ENCODE measurements at places on chromosomes 1 and 21. TPM values are rescaled to one million over a fixed set of nuclear protein-coding genes. Genes with fewer than 3 reads are reported as not detected.
A peak's percentile ranks its signal among the peaks of the same experiment; 100 is the strongest.

- H3K36me3 ChIP-seq = no peaks in the 10 kb centered on the region
- DNase-seq = no peak
- no peak overlapping the region for H3K4me3 ChIP-seq
Observed at GRCh38 chr1:8032366-8032910, 6.3 kb upstream of the ERRFI1 start.

- H3K4me1 ChIP-seq = peaks cover 10% of the 10 kb centered on the region
- H3K27me3 ChIP-seq = no peaks in the 10 kb centered on the region
- no peak overlapping the region for H3K27ac ChIP-seq
- peaks cover 8% of the 10 kb centered on the region for H3K36me3 ChIP-seq
Observed at GRCh38 chr1:155424091-155424490, 103.4 kb downstream of the RUSC1 start.

- no peak for DNase-seq
- no peak overlapping the region for H3K27ac ChIP-seq
- H3K4me1 ChIP-seq = no peaks in the 10 kb centered on the region
- H3K27me3 ChIP-seq = no peaks in the 10 kb centered on the region
- no peaks in the 10 kb centered on the region for H3K36me3 ChIP-seq
Observed at GRCh38 chr1:4684864-4685522, 30.6 kb downstream of the AJAP1 start.

GRCh38 chr1:100834777-100835660 is 59.6 kb downstream of the EXTL2 start:
- no peaks in the 10 kb centered on the region for H3K36me3 ChIP-seq
- no peaks in the 10 kb centered on the region for H3K4me1 ChIP-seq
- H3K27ac ChIP-seq = no peak overlapping the region
- H3K27me3 ChIP-seq = no peaks in the 10 kb centered on the region
- peak; percentile 8 for DNase-seq

DNA sequence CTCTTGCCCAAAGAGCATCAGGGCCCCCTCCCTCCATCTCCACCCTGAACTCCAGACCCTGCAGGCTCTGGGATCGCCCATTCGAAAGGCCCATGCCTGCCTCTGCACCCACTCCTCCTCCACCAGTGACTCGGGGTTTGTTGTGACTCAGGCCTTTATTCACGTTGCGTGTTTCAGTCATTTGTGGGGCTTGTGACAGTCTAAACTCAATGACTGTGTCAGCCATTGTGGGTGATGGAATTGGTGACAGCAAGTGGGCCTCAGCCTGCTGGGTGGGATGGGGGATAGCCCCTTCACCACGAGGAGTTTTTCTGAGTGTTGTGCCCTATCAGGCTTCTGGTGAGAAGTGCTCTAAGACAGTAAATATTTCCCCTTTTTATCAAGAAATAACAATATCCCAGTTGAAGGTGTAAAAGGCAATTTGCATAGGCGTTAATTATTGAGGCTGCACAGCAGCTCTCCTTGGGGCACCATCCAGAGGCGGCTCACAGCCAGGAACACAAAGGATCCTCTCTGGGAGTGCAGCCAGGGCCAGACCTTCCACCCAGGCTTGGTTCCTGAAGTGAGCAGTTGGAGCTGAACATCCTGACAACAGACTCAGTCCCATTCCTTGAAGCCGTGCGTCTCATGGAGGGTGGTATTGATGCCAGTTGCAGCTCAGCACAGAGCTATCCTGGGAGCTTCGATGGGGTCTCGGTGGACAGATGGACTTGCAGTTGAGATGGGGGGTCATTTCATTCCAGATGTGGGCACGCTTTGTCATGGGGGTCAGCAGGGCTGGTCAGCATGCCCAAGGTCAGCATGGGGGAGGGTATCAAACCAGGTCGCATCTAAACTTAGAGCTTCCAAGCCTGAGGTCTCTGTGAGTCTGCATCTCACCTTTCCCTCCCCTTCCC is 135.6 kb upstream of the CACNA1E start:
- H3K27me3 ChIP-seq = no peaks in the 10 kb centered on the region
- H3K4me1 ChIP-seq = peaks cover 9% of the 10 kb centered on the region
- no peak for DNase-seq
- no peak overlapping the region for H3K4me3 ChIP-seq
- no peak overlapping the region for H3K27ac ChIP-seq
- H3K36me3 ChIP-seq = no peaks in the 10 kb centered on the region

GRCh38 chr1:24720152-24720551 is 25.1 kb upstream of the CLIC4 start:
- H3K27ac ChIP-seq = no peak overlapping the region
- H3K27me3 ChIP-seq = no peaks in the 10 kb centered on the region
- H3K36me3 ChIP-seq = no peaks in the 10 kb centered on the region
- peaks cover 10% of the 10 kb centered on the region for H3K4me1 ChIP-seq
- H3K4me3 ChIP-seq = no peak overlapping the region

DNA sequence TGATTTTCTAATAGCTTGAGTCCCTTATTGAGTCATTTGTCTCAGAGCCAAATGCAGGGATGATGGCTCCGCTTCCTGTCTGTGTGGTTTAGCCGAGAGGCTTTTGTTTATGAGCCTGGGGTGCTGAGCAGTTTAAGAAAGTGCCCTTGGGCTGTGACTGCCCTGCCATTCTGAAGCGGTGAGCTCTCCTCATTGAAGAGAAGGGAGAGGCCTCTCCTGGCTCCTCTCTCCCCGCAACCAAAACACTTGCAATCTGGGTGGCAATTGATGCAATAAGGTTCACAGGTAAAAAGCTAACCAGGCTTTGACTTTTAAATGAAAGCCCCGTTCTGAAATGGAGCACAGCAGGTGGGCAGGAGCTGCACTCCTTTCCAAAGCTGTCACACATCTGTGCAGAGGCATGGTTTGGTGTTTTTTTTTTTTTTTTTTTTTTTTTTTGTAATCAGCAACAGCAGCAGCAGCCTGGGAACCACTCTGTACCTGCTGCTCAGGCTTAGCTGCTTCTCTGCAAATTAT is 403.7 kb downstream of the SIPA1L2 start:
- peak; percentile 58 for DNase-seq

GRCh38 chr1:162094723-162095122 is 25.2 kb downstream of the NOS1AP start:
- no peak overlapping the region for H3K27ac ChIP-seq
- no peak overlapping the region for H3K4me3 ChIP-seq
- H3K36me3 ChIP-seq = no peaks in the 10 kb centered on the region
- no peaks in the 10 kb centered on the region for H3K4me1 ChIP-seq
- DNase-seq = no peak

GRCh38 chr21:35448876-35449599 is 399.9 kb upstream of the RUNX1 start:
- no peak overlapping the region for H3K27ac ChIP-seq
- no peaks in the 10 kb centered on the region for H3K4me1 ChIP-seq
- H3K27me3 ChIP-seq = peaks cover under 1% of the 10 kb centered on the region
- H3K4me3 ChIP-seq = no peak overlapping the region
- H3K36me3 ChIP-seq = no peaks in the 10 kb centered on the region

- no peaks in the 10 kb centered on the region for H3K4me1 ChIP-seq
- H3K27me3 ChIP-seq = peaks cover 10% of the 10 kb centered on the region
- H3K27ac ChIP-seq = no peak overlapping the region
Observed at GRCh38 chr1:33519240-33519884, 46.9 kb downstream of the ZSCAN20 start.

DNA sequence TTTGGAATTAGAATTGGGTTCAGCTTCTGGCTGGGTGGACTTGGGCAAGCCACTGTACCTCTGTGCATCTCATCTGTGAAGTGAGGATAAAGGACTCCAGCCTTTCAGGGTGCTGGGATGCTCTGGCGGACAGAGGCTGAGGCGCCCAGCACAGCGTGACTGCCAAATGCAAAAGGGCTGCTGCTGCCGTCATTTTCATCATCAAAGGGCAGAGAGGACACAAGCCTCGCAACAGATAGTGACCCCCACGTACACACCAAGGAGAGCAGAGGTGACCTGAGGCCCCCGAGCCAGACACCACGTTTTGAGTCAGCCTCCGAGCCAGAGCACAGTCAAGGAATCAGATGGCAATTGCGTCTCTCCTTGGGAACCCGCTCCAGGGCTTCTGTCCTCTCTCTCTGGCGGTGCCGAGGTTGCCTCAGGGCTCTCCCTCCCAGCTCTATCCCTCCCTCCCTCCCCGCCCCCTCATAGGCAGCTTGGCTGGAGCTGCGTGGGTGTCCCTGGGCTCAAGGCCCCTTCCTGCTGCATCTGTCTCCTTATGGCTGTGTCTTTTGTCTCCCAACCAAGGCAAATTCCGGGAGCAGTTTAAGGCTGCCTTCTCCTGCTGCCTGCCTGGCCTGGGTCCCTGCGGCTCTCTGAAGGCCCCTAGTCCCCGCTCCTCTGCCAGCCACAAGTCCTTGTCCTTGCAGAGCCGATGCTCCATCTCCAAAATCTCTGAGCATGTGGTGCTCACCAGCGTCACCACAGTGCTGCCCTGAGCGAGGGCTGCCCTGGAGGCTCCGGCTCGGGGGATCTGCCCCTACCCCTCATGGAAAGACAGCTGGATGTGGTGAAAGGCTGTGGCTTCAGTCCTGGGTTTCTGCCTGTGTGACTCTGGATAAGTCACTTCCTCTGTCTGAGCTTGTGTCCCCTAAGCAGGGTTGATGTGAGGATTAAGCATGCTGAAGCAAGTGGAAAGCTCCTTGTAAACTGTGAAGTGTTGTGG is 9.0 kb downstream of the HCRTR1 start:
- no peaks in the 10 kb centered on the region for H3K27me3 ChIP-seq
- peaks cover 10% of the 10 kb centered on the region for H3K4me1 ChIP-seq
- H3K36me3 ChIP-seq = peaks cover 1% of the 10 kb centered on the region
- H3K4me3 ChIP-seq = no peak overlapping the region

DNA sequence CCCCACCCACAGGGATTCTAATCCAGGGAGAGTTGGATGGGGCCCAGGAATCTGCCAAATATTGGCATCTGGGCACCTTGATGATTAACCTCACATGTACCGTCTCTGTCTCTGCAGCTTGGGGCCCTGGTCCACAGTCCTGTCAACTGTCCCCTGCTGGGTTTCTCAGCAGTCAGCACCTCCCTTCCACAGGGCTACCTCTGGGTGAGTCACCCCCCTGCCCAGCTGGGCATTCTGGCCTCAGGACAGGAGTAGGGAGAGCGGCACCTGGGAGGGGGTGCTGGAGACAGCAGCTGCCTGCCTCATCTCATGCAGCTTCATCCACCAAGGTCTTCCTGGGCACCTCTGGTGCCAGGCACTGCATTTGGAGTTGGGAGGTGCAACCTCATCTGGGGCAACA is 100.6 kb upstream of the ACTL8 start:
- no peak for DNase-seq
- no peaks in the 10 kb centered on the region for H3K4me1 ChIP-seq
- no peaks in the 10 kb centered on the region for H3K36me3 ChIP-seq
- no peaks in the 10 kb centered on the region for H3K27me3 ChIP-seq
- no peak overlapping the region for H3K27ac ChIP-seq

GRCh38 chr1:197916500-197916983 is 630 bp upstream of the LHX9 start:
- DNase-seq = no peak
- H3K4me1 ChIP-seq = peaks cover 74% of the 10 kb centered on the region
- no peaks in the 10 kb centered on the region for H3K36me3 ChIP-seq
- H3K27ac ChIP-seq = no peak overlapping the region
- peaks cover 94% of the 10 kb centered on the region for H3K27me3 ChIP-seq

GRCh38 chr1:70477090-70477489 is 66.0 kb downstream of the CTH start:
- H3K4me3 ChIP-seq = no peak overlapping the region
- no peaks in the 10 kb centered on the region for H3K27me3 ChIP-seq
- no peak overlapping the region for H3K27ac ChIP-seq

GRCh38 chr1:223363057-223363855 is 720 bp downstream of the SUSD4 start:
- DNase-seq = peak; percentile 39
- H3K4me1 ChIP-seq = peaks cover 16% of the 10 kb centered on the region
- no peak overlapping the region for H3K27ac ChIP-seq
- peaks cover 31% of the 10 kb centered on the region for H3K27me3 ChIP-seq

DNA sequence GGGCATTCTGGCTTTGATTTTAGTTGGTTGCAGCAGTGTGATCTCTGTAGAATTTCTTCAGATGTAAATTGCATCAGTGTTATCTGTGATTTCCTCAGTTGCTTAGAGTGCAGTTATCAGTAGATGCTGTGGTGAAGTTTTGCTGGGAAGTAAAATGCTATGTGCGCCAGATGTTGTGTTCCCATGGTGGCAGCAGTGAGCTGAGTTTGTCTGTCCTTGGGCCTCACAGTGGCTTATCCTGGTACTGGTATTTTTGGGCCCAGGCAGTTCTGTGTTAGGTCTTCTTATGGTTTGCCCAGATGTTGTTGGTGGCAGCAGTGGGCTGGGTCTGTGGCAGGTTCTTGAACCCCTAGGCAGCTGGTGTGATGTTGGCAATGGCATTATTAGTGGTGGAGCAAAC is 1242.1 kb downstream of the PLA2G4A start:
- H3K27ac ChIP-seq = no peak overlapping the region
- no peaks in the 10 kb centered on the region for H3K27me3 ChIP-seq
- H3K36me3 ChIP-seq = no peaks in the 10 kb centered on the region
- no peaks in the 10 kb centered on the region for H3K4me1 ChIP-seq
- no peak overlapping the region for H3K4me3 ChIP-seq

DNA sequence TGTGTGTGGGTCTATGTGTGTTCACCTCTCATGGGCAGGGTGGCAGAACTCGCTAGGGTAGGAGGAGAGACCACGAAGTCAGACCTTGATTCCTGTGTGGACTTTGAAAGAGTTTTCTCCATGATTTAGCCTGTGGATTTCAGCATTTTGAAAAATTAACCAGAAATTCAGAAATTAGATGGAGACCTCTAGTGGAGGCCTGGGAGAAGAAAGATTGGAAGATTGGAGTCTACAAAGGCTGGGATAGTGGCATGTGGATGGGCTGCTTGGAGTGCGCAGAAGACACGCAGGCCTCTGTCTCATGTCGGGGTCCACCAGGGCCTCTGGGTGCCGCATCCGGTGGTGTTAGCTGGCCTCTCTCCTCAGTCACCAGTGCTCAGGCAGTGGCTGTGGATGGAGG is 18.9 kb upstream of the IGSF5 start:
- H3K27ac ChIP-seq = no peak overlapping the region
- no peak for DNase-seq
- H3K27me3 ChIP-seq = no peaks in the 10 kb centered on the region
- H3K4me3 ChIP-seq = no peak overlapping the region
- H3K36me3 ChIP-seq = no peaks in the 10 kb centered on the region

- DNase-seq = no peak
- H3K36me3 ChIP-seq = no peaks in the 10 kb centered on the region
Observed at GRCh38 chr1:87864676-87865075, 536.0 kb downstream of the LMO4 start.

GRCh38 chr1:61005614-61006580 is 76.5 kb upstream of the NFIA start:
- H3K27ac ChIP-seq = no peak overlapping the region
- DNase-seq = no peak
- H3K4me1 ChIP-seq = no peaks in the 10 kb centered on the region
- no peaks in the 10 kb centered on the region for H3K36me3 ChIP-seq
- no peaks in the 10 kb centered on the region for H3K27me3 ChIP-seq

DNA sequence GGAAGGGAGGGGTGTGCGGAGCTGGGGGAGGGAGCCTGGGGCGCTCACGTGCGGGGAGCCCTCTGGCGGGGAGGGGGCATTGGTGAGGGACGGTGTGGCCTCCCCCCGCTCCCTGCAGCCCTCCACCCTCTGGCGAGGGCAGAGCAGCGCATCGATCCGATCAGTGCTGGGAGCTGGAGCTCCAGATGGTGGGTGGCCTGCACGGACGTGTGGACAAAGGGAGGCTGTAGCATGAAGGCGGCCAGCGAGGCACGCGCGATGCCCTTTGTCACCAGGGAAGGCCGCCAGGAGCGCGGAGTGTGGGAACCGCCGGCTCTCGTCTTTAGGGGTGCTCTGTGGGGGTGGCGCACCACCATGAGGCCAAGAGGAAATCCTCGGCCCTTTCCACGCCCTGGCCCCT is 5.4 kb upstream of the HES5 start:
- peaks cover 4% of the 10 kb centered on the region for H3K4me1 ChIP-seq
- no peak for DNase-seq
- no peak overlapping the region for H3K4me3 ChIP-seq
- no peaks in the 10 kb centered on the region for H3K36me3 ChIP-seq

Gene FCRL1
- 0.29 TPM for total RNA-seq

Gene CRYAA
- not detected for total RNA-seq

Gene CDKN2C
- 18.4 TPM for total RNA-seq

Gene VHLL
- 0.43 TPM for total RNA-seq

Gene KMO
- 0.18 TPM for total RNA-seq
